Lung microvascular endothelial cell (primary cell): ENCODE measurements at places on chromosomes 6 and 20. TPM values are rescaled to one million over a fixed set of nuclear protein-coding genes. Genes with fewer than 3 reads are reported as not detected.

DNA sequence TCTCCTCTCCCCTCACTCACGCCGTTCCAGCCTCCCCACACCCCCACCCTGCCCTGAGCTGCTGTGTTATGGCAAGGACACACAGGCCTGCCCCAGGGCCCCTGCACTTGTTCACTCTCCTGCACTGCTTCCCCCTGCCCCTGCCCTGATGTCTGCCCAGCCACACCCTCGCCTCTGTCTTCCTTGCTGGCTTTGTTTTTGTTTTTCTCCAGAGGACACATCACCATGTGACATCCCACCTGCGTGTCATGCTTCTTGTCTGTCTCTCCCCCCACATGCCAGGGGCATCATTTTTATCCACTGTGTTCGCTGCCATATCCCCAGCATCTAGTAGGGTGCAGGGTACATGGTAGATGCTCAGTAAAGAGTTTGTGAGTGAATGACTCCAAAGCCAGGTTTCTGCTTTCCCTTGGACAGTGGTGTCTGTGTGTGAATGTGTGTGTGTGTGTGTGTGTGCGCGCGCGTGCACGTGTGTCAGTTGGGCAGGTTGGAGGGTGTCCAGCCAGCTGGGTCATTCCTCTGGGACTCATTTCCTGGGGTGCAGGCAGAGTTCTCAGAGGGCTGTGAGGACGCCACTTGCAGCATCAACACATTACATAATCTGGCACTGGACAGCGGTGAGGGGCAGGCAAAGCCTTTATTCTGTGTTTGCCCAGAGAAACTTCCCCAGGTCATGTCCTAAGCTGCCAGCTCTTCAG is 60.6 kb downstream of the STK35 start:
- DNase-seq = no peak

DNA sequence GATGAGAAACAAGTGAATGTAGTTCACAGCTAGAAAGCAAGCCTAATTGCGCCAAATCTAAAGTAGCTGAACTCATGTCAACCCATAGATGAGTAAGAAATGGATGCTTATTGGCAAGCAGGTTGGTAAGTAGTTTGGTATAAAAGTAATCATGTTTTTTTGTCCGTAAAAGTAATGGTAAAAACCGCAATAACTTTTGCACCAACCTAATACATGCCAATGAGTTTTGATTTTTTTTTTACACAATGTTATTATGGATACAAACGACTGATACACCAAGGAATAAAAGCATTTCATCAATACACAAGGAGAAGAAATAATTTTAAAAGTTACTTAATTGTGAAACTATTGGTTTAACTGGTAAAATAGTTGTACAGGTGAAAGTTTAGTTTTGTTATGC is 977.5 kb downstream of the EYS start:
- no peak for DNase-seq

GRCh38 chr20:54200487-54201267 is 7.2 kb upstream of the PFDN4 start:
- no peak for DNase-seq

GRCh38 chr20:50743087-50743486 is 11.7 kb downstream of the PARD6B start:
- DNase-seq = no peak

- DNase-seq = no peak
These were observed 25.9 kb upstream of the CRISP1 start for GRCh38 chr6:49892280-49892679.

DNA sequence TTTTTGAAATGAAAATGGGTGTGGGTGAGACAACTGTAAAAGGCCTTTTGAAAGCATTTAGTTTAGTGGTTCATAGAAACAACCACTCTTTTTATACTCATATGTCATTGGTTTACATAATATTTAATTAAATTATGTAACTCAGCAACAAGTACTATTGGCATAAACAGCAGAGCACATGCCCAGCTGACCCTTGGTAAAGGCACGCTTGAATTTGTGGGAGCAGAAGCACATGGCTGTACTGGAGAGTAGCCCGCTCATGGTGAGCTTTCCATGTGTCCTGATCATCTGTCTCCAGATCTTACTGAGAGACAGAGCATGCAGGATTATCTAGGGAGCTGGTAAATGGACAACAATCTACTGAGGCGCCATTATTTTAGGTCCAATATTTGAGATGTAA is 17.1 kb upstream of the KLHL31 start:
- no peak for DNase-seq

GRCh38 chr6:140897804-140898573 is 1234.7 kb upstream of the GJE1 start:
- no peak for DNase-seq

- DNase-seq = no peak
These were observed 52.8 kb downstream of the RIPOR2 start for GRCh38 chr6:24882835-24883555.

- peak; percentile 26 for DNase-seq
These were observed 290.2 kb downstream of the PHACTR1 start for GRCh38 chr6:13006578-13007300.

- no peak for DNase-seq
These were observed 19.7 kb downstream of the SLC22A16 start for GRCh38 chr6:110456694-110457093.

- DNase-seq = no peak
These were observed 23.8 kb downstream of the ADGRF4 start for GRCh38 chr6:47722194-47722593.

- no peak for DNase-seq
These were observed 411.1 kb downstream of the HDGFL1 start for GRCh38 chr6:22980446-22980845.

Gene HLA-DOA
- not detected in 2 replicates for total RNA-seq

Gene CCN5
- not detected in 2 replicates for total RNA-seq

Gene TRIM10
- under 0.01 TPM in 1 of 2 replicates, not detected in the other for total RNA-seq
